ENCODE measurements at places on chromosomes 16 and 17.

DNA sequence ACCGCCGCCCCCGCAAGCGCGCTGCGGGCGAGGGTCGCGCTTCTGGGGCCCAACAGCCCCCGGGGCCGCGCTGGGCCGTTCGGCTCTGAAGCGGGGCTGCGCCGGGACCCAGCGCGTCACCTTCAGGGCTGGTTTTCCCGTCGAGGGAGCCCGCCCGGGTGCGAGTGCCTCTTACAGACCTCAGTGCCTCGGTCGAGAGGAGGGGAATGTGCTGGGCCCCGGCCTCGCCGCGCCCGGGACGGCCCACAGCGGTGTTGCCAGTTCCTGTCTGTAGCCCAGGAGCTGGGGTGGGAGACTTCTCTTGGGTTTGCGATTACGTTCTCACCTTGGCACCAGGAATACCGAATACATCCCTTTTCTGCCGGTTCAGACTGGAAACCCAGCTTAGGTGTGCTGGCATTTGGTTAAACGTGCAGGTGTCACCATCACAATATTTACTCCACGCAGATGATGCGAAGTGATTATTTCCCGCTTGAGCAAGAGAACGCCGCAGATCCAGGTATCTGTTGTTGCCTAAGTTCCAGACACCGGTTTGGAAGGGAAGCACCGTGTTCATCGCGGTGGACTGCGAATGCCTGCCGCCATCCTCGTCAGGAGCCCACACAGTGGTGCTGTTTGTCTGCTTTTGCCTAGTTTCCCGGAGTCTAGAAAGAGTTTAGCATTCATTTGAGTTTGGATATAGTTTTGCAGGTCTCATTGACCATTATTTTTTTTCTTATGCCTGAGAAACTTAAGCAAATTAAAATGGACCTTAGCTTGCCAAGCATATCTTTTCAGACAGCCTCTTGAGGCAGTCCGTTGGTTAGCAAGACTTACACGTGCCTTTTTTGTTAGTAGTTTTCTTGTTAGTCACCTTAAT, 914 bp downstream of the MAP1LC3B start:
- DNase-seq = no peak

DNA sequence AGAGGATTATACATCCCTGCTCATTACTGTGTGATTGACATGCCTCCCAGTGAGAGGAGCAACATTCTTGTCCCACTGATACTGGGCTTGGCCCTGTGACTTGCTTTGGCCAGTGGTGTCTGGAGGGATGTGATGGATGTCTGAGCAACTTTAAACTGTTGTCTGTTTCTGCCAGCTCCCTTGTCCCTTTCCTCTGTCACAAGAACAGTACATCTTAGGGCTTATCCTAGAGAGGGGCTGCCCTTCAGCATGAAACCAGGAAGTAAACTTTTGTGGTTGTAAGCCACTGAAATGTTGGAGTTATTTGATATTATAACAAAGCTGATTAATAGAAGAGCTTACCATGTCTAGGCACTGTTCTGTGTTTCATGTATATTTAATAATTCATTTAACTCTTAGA, 82.9 kb upstream of the GPRC5B start:
- no peak for DNase-seq

DNA sequence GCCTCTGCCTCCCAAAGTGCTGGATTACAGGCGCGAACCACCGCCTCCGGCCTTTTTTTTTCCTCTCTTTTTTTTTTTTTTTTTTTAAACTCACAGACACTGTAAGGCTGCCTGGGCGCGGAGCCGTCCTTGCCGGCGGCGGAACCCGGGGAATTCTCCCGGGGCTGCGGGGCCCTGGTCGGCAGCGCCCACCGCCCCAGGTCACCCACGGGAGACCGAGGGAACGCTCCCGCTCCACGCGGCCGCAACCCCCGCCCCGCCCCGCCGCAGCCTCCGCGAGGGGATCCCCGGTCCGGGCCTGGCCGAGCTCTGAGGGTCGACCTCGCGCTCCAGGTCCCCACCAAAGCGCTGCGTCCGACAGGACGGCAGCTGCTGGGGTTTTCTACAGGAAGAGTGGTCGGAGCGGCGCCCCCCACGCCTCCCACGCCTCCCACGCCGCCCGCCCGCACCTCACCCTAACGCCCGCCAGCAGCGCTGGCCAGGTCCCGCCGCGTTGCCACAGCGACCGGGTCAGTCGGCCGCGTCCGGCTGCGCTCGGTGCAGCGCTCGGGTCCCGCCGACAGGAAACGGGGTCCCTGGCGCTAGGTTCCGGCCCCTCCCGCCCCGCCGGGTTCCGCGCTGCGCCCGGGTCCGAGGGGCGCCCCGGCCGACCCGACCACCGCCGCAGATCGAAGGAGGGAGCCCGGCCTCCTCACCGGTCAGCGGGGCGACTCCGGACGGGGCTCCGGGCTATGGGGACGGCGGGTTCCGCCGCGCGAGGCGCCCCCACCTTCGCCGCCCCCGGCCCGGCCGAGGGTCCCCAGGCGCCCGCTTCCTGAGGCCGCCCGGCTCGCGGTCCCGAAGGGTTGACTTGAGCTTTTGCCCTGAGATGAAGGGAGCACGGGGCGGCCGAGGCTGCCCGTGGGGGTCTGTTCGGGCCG, at the start of gene CCDC57:
Gene CCDC57 (minus strand): TSS at position 512 of the 920 bp plus-strand sequence. CDS start 10,898 bp downstream, outside the sequence.
- DNase-seq = no peak

- no peak for DNase-seq
These were observed 44.2 kb downstream of the LYRM9 start for GRCh38 chr17:27848931-27849330.

DNA sequence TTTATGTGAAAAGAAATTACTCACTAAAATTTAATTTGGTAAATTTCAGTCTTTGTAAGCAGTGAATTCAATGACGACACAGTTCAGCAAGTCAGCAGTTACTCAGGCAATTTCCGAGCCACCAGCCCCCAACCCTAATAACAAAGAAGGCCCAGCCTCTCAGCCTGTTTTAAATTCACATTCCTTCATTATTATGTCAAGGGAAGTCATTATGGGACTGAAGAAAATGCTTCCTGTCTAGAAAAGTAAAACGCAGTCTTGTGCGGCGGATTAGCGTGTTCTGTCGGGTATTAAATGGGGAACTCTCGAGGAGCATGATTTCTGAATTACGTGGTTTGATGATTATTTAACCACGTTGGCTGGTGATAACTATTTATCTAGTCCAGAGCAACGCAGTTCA, 177.6 kb downstream of the AIPL1 start:
- DNase-seq = no peak

GRCh38 chr16:49556606-49557446, 183.2 kb downstream of the C16orf78 start:
- no peak for DNase-seq

- DNase-seq = peak; percentile 48
These were observed 16.2 kb downstream of the ZNF276 start for GRCh38 chr16:89737341-89738071.

DNA sequence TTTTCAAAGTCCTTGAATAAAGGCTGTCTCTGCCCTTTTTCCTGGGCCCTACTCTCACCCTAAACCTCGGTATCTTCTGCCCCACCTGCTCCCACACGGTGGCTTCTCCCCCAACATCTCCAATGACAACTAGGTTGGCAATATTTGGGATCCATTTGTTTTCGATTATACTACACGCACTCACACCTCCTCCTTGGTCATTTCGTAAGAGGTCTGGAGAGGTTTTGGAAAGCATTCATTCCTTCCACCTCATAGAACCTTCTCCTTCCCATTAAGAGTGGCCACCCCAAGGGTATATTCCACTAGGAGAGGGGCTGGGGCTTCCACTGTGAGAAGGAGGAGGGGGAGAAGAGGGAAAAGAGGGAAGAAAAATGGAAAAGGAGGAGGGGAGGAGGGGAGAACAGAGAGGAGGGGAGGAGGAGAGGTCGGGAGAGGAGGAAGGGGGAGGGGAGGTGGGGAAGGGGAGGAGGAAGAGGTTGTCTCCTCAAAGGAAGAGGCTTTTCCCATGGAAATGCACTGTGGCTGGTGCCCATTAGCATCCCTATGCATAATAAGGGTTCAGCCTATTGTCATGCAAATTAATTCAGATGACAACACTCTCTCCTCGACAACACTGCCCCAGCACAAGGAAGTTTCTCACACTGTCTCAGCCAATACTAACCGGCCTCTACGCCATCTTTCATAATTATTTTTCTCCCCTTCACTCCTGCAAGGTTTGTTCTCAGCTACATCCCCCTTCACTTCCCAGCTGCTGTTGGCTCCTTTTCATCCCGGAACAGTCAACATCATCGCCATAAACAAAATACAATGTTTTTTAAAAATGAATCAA, 30.0 kb downstream of the SOX9 start:
- no peak for DNase-seq

GRCh38 chr17:78395155-78395554, 16.7 kb downstream of the PGS1 start:
- no peak for DNase-seq

- no peak for DNase-seq
These were observed 24.9 kb downstream of the ITGB3 start for GRCh38 chr17:47278561-47278960.

DNA sequence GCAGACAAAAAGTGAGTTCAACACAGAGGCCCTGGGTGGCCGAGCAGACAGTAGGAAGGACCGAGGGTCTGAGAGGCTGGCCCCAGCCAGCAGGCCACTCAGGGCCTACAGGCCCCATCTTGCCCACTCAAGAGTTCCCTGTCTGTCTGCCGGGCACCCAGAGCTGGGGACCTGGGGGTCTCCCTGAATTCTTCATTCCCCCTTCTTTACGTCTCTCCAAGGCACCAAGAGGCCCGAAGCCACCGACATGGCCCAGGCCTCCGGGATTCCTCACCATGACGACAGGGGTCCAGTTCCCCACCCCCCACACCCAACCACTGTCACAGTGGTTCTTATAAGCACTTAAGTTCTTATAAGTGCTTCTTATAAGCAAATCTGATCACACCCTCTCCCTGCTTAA, 49.2 kb downstream of the NOS2 start:
- DNase-seq = no peak

DNA sequence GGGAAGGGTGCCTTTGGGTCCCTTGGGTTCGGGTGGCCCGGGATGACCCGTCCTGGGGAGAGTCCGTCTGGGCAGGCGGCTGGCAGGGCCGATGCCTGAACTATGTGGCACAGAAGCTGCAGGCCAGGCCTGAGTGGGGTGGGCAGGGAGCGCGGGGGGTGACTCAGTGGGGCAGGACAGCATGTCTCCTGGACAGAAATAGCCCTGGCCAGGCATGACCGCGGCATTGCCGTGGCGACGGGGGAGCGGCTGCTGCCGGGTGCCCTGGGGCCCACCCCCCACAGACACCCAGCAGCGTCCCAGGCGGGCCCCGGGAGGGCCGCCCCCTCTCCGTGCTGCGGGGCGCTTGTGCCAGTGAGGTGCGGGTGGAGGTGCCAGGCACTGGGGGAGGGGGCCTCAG, 1.8 kb upstream of the C1QTNF8 start:
- no peak for DNase-seq

GRCh38 chr16:24077966-24078365, 178.2 kb upstream of the CACNG3 start:
- no peak for DNase-seq

- no peak for DNase-seq
These were observed 2.6 kb upstream of the PROCA1 start for GRCh38 chr17:28714281-28714680.

- DNase-seq = no peak
These were observed 97.3 kb upstream of the CHMP6 start for GRCh38 chr17:80894439-80894721.

Data from T-helper 22 cell (primary cell).